ENCODE measurements at places on chromosomes 5 and 9.

GRCh38 chr5:133469252-133469651, 143.1 kb downstream of the FSTL4 start:
- DNase-seq = no peak

- no peak for DNase-seq
Observed at GRCh38 chr9:4796988-4797853, 4.5 kb downstream of the RCL1 start.

DNA sequence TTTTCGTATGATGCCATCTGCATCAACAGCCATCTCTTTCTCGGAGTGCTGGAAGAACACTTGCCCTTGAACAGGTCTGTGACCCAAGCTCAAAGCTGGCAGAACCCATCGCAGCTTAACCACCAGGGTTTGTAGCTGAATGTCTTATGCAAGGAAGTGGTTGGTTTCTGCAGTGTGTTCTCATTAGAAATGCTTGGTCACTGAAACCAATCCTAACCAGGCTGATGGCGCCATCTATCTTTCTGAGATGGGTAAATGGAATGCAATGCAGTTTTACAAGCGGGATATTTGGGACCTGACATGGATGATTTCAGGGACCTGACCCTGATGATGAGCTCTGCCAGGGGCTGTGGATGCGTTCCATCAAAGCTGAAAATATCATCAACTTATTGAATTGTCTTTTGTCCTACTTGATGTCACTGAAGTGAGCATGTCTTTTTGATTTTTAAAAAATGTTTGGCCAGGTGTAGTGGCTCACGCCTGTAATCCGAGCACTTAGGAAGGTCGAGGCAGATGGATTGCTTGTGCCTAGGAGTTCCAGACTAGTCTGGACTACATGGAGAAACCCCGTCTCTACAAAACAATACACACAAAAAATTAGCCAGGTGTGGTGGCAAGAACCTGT, 28.7 kb downstream of the DMRT3 start:
- DNase-seq = peak; percentile 28

GRCh38 chr9:133054966-133055365, 6.8 kb upstream of the CEL start:
- no peak for DNase-seq
